ENCODE measurements at places on chromosomes 2 and 18. TPM values are rescaled to one million over a fixed set of nuclear protein-coding genes. Genes with fewer than 3 reads are reported as not detected.

DNA sequence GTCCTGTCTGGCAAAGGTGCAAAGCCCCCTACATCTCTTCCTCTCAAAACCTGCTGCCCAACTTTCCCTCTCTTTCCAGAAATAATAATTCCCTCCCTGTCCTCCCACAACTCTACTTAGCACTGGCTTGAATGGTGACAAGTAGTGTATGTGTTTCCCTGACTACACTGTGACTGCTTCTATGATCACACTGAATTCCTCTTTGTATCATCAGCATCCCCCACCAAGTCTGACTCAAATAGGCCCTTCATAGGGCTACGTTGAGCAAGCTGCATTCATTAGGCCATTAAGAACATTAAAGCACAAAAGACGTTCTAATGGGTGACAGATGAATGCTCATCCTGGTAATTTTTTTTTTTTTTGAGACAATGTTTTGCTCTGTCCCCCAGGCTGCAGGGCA is 13.7 kb upstream of the ST3GAL5 start:
- DNase-seq, result no peak

Gene SLC14A1
- total RNA-seq, result not detected

DNA sequence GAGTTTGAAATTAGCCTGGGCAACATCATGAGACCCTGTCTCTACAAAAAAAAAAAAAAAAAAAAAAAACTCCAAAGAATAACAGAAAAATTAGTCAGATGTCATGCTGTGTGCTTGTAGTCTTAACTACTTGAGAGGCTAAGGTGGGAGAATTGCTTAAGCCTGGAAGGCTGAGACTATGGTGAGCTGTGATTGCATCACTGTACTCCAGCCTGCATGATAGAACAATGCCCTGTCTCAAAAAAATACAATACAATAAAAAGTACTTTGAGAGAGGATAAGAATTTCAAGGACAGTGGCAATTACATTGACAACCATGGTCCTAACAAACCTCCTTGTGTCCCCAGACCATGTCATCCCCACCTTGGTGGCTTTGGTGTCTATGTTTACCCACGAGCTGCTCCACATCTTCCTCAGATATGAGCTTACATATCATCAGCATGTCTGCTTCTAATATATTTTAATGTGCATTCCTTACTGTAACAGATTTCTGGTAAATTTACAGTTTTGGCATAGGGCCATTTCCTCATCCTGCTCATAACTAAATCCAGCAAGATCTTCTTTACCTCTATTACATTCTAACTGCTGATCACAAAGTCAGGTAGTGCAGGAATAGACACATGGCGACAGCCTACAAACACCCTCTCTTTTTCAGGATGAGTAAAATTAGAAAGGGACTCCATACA is 437.7 kb upstream of the HNRNPA3 start:
- DNase-seq, result no peak

Gene C1QL2
- 0.27 TPM for total RNA-seq

GRCh38 chr2:226813148-226813701 is 13.6 kb upstream of the IRS1 start:
- DNase-seq, result no peak

GRCh38 chr2:181660181-181660580 is 3.3 kb upstream of the CERKL start:
- DNase-seq, result no peak

DNA sequence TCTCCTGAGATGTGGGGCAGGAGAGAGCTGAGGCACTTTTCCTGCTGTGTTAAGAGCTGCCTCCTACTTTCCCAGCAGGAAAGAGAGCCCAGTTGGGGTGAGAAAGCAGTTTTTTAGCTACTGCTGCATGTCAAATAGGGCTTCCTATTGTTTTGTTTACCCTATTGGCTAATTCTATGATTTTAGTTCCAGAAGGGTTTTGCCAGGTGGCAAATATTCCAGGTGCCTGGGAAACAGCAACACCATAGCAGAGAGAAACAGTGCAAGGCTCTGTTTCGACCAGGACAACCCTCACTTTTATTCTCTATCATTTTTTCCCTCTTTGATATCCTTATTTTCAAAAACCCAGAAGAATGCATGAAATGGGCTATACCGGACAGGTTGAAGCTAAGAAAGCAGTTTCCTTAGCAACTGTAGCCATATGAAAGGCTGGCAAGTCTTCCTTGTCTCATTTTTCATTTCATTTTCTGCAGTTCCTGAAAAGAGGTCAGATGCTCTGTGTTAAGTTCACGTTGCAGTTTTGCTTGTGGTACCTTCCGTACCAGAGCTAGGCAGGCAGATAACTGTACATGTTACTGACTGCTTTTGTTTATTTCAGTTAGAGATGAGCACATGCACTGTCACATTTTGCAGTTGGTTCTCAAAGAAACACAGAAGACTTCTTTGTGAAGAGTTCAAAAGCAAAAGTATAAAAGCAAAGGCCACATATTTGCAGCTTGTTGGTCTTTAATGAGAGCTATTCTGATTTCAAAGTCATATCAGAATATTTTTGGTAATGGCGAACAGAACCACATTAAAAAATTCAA is 84.8 kb downstream of the AQP4 start:
- DNase-seq, result no peak

DNA sequence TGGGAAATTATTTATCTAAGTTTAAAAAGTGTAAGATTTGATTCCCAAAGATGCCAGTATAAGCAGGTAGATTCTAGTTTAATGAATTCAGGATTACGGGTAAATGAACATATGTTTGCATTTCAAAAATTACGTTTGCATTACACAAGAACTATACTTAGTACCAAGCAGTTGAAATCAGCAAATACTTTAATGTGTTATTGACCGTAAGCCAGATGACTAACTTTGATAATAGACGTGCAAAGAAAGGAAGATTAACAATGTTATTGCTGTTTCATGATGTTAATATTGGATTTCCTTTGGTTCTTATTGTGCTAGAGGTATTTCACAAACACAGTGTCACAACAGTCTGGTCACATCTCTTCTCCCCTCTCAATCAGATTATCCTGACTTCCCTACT is 294.7 kb downstream of the TDRD15 start:
- DNase-seq, result no peak

GRCh38 chr2:227462972-227463931 is 8.7 kb upstream of the AGFG1 start:
- no peak for DNase-seq

Gene HRH4
- total RNA-seq, result 0.13 TPM

Gene ERCC3
- total RNA-seq, result 34.7 TPM

Gene GAD1
- total RNA-seq, result 0.83 TPM

- no peak for DNase-seq
These were observed 1.3 kb downstream of the MRPL33 start for GRCh38 chr2:27772804-27773203.

GRCh38 chr2:132667706-132668105 is 2.3 kb downstream of the LYPD1 start:
- DNase-seq, result no peak

DNA sequence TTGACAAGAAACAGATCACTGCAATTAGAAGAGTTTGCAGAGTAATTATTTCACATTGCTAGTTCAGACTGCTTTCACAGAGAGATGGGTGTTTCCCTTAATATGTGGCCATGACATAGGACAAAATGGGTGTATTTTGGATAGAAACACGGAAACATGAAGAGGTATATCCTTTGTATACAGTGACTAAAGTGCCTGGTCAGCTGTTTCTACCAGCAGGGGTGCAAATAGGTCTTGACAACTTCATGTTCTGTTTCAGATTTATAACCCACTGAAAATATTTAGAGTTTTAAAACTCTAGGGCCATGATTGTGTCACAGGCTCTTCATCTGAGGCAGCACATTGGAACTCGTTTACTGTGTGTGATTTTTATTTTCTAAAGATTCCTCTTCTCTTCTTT is 357.1 kb upstream of the TNP1 start:
- DNase-seq, result no peak

GRCh38 chr2:21627938-21628337 is 504.2 kb downstream of the TDRD15 start:
- DNase-seq, result no peak

GRCh38 chr2:7053650-7054265 is 136.5 kb downstream of the RNF144A start:
- no peak for DNase-seq

DNA sequence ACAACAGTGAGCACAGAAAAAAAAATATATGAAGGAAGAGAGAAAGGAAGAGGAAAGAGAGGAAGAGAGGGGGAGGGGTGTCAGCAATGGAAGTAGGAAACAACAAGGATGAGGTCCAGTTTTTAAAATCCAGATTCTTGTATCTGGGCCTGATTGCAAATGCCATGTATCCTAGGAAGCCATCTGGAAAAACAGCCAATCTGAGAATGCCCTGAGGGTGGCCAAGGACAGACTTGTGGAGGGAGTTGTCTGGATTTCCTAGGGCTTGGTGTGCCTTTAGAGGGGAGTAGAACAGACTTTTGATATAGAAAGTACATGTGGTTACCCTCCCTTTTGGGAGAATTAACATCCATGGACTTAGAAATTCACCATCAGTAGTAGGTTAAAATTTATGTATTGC is 47.1 kb downstream of the PRKCE start:
- DNase-seq, result no peak

DNA sequence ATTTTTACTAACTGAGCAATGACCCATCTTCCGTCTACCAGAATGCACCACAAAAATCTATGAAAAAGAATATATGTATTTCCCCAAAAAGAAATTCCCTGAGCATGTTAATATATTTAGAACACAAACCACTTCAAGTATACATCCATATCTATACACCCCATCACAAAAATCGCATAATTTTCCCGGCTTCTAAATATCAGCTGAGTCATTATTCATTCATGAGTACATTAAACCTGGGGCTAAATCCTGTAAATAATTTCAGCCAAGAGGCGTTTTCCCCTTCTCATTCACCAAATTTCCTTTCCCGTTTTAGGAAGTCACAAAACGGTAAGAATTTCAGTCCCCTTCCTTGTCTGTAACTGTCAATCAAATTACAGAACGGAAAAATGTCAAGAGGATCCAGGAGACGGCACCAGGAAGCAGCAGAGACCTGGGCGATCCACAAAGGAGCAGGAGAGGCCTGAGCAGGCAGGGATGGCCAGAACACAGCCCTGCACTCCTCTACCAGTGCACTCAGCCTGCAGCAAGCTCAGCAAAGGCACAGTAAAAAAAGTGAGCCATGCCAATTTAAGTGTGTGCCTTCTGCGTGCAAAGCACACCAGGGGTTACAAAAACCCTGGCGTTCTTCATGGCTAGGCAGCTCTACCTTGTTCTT is 300.7 kb downstream of the TCF4 start:
- DNase-seq, result no peak

Gene UGT1A10
- total RNA-seq, result not detected

Gene VPS54
- 18.1 TPM for total RNA-seq

Gene YPEL5
- 107 TPM for total RNA-seq

Gene RPIA
- total RNA-seq, result 5.2 TPM

- DNase-seq, result no peak
These were observed 3.4 kb downstream of the RAB31 start for GRCh38 chr18:9711361-9712129.

Gene LYG2
- not detected for total RNA-seq

DNA sequence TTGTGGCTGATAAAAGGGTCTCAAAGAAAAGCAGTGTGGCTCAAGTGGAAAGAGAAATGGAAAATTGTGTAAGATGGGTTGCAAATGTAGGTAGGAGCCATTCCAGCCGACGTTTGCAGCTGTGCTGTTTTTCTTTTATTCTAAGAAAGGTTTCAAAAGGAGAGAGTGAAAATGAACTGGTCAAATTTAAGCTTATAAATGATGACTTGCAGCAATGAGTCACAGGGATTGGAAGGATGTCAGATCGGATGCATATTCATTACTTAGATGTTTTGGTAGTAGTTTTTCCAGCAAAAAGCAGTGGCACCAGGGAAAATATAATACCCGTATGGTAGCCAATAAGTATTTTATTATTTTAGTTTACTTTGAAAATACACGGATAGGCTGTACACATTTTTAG is 79.1 kb downstream of the LRRTM4 start:
- no peak for DNase-seq

DNA sequence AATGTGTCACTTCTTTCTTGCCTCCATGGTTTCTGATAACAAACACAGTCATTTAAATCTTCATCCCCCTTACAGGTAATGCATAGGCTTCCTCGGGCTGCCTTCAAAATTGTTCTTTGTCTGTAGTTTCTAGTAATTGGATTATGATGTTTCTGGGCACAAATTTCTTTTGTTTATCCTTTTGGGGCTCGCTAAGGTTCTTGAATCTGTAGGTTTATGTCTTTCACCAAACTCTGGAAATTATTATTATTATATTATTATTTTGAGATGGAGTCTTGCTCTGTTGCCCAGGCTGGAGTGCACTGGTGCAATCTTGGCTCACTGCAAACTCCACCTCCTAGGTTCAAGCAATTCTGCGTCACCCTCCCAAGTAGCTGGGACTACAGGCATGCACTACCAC is 16.3 kb upstream of the RMP24 start:
- no peak for DNase-seq

DNA sequence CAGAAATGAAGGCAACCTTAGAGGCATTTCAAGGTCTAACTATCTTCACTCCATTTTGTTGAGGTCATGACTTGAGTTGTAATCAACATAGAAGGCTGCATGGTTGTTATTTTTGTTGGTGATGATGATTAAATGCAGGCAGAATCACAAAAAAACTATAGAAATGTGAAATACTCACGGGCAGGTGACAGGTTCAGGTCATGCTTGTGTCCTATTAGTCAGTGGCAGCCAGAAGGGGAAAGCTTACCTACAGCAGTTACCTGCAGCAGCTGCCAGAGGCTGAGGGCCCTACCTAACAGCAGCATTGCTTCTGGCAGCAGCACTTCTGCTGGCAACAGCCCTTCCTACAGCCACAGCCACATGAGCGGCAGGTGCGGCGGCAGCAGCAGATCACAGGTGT is 394 bp downstream of the SCYGR3 start:
- DNase-seq, result no peak

Gene DSC1
- not detected for total RNA-seq

GRCh38 chr2:38201784-38202183 is 125.8 kb upstream of the CYP1B1 start:
- DNase-seq, result no peak

DNA sequence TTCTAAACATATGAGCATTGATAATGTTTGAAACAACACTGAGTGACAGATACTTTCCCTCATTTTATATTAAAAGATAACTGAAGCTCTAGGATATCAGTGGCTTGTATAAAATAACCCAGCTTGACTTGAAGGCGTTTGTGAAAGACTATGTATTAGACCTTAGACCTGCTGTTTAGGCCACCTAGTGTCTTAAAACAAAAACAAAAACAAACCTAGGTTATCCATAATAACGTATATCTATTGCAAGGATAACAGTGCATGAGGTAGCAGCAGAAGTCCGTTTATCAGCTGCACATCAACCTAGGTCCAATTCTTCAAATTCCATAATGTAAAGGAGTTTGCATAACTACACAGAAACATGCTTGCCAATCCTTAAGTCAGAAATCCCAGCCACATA is 79.5 kb upstream of the MAP2 start:
- DNase-seq, result no peak
